CD4-positive, CD25-positive, alpha-beta regulatory T cell (primary cell): ENCODE measurements at places on chromosomes 1 and 21.

DNA sequence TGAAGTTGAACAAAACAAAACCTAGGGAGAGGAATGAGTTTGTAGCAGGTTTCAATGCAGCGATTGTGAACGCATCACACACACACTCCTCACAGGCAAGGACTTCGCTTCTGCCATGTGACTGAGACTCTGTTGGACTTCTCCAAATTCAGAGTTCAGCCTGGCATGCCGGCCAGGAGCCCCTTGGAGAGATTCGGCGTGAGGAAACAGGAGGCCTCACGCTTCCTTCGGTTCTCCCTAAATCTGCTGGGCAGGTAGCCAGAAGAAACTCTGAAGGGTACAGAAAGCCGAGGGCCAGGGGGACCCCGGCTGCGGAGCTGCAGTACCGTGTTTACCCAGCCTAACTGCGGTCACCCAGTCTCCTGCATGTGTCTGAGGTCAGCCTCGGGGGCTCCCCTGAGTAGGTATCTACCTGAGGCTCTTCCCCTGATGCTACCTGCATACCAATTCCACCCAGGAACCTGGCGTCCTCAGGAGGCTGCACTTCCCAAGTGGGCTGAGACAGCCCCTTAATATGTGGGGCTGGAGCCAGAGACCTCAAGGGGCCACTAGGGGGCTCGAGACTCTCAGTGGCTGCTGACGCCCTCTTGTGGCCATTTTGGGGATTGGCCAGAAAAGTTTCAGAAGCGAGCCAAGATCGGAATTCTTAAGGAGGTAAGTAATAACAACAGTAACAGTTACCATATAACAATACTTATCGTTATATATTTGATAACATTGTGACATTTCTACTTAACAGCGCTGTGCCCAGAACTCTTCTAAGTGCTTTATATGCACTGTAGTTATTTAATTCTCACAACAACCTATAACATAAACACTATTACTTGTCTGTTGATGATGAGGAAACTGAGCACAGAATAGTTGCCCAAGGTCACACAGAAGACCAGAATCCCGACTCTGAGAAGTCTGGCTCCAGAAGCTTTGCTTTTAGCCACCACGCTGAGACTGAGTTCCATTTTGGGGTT, 2.7 kb upstream of the ANXA9 start:
- H3K4me1 ChIP-seq, result peaks cover 35% of the 10 kb centered on the region
- no peaks in the 10 kb centered on the region for H3K27me3 ChIP-seq
- H3K36me3 ChIP-seq, result no peaks in the 10 kb centered on the region
- peak; percentile 81 for DNase-seq

DNA sequence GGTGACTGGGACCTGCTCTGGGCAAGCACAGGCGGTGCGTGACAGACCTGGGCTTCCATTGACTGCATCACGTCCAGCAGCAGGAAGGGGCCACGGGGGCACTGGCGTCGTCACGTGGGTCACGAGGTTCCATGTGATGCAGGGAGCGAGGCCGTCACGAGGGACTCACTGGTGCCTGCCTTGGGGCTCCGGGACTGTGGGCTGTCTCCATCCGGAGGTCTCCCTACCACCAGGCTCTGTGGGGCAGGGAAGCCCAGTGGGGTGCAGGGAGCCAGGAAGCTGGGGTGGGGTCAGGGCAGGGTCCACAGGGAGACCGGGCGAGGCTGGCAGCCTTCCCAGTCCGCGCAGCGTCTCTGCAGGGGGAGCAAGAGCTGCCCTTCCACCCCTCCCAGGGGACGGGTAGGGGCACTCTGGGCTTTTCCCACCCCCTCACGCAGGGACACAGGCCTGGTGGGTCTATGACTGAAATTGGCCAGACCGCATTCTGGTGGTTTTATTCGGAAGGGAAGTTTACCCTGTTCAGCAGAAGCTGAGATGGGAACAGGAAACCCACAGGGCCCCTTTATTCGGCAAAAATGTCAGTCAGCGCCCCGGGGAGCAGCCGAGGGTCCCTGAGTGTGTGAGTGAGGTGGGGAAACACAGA, 416 bp upstream of the TNFRSF14 start:
- H3K4me1 ChIP-seq, result peaks cover 59% of the 10 kb centered on the region
- no peaks in the 10 kb centered on the region for H3K27me3 ChIP-seq
- peak overlapping the region; percentile 77 for H3K4me3 ChIP-seq

DNA sequence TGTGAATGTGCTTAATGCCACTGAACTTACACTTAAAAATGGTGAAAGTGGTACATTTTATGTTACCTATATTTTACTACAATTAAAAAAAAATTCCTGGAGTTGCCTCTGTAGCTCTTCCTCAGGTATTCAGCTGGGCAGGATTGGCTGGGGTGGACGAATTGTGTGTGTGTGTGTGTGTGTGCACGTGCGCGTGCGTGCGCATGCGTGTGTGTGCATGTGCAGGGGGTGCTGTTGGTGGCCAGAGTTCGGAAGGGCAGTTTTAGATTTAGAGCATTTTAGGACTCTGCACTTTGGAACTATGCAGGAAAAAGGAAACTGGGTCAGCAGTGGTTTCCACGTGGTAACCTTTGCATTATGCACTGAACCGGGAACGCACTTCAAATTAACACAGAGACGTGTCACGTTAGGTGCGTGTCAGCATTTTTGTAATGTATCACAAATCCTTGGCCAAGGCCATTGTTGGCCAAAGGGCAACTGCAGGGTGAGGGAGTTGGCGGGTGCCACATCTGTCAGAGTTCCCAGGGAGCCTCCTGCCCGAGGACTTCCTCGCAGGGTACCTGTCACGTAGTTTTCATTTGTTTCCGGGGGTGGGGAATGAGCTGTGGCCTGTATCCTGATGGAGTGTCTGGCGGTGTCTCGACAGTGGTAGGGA, 312.8 kb downstream of the CAMTA1 start:
- no peaks in the 10 kb centered on the region for H3K36me3 ChIP-seq
- H3K27ac ChIP-seq, result no peak overlapping the region
- H3K4me3 ChIP-seq, result no peak overlapping the region
- H3K4me1 ChIP-seq, result no peaks in the 10 kb centered on the region
- no peaks in the 10 kb centered on the region for H3K27me3 ChIP-seq

DNA sequence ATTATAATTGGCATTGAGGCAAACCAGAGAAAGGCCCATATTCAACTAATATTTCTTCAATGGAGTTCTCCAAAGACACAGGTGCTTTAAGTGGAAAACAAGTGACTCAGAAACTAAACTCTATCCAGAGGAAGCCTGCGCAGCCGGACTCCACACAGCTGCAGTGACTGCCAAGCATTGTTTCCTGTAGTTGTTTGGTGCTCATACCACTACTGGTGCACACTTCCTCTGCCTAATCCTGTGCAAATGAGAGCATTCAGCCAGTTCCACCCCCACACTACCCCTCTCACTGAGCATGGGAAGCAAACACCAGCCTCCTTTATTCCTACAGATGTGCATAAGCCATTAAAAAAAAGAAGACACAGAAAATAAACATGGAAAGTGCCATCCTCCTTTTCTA, 102.9 kb downstream of the VAV3 start:
- H3K4me1 ChIP-seq, result peaks cover 12% of the 10 kb centered on the region
- DNase-seq, result no peak
- H3K27me3 ChIP-seq, result no peaks in the 10 kb centered on the region
- H3K27ac ChIP-seq, result no peak overlapping the region
- peak overlapping the region; percentile 28 for H3K4me3 ChIP-seq

DNA sequence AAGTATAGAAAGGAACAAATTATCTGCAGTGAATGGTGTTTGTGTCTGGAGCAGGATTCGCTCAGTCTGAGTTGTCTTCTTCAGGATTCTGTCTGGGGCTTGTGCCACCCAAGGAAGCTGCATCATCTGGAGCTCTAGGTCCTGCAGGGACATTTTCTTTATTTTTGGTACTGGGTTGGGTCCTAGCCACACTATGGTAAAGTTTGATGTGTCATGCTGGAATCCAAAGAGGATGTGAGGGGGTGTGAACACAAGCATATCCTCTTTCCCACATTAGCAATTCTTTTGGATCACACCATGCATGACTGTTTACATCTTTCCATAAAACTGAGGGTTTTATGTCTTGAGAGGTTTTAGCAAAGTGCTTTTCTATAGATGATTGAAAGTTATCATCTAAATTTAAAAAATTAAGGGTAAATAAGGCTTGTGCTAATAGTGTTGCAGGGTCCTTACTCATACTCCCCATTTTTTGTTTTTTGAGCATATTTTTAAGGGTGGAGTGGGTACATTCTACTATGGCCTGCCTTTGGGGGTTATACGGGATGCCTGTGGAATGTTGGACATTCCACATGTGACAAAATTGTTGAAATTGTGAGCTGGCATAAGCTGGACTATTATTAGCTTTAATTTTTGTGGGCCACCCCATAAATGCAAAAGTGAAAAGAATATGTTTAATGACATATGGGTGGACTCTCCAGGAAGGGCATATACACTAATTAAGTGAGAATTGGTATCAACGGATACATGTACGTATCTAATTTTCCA, 152.0 kb upstream of the HMCN1 start:
- no peak for DNase-seq
- H3K27me3 ChIP-seq, result no peaks in the 10 kb centered on the region
- no peaks in the 10 kb centered on the region for H3K36me3 ChIP-seq
- H3K4me1 ChIP-seq, result no peaks in the 10 kb centered on the region
- H3K4me3 ChIP-seq, result no peak overlapping the region

DNA sequence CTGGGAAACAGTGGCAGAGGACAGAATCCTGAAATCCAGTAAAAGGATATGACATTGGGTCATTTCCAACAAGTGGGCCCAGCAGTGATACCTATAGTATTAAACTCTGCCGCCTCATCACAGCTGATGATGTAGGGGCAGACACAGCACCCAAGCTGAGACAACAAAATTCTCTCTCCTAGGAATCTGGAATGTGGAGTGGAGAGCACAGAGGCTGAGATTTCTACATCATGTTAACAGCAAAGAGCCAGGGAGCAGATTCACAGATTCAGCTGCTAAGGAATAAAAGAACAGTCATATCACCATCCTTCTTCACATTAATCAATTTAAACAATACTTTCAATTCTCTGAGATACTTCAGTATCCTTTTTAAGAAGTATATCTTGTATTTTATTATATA, 61.9 kb downstream of the CRP start:
- H3K27me3 ChIP-seq, result peaks cover 9% of the 10 kb centered on the region
- no peaks in the 10 kb centered on the region for H3K36me3 ChIP-seq
- DNase-seq, result no peak
- H3K4me1 ChIP-seq, result no peaks in the 10 kb centered on the region
- no peak overlapping the region for H3K27ac ChIP-seq

DNA sequence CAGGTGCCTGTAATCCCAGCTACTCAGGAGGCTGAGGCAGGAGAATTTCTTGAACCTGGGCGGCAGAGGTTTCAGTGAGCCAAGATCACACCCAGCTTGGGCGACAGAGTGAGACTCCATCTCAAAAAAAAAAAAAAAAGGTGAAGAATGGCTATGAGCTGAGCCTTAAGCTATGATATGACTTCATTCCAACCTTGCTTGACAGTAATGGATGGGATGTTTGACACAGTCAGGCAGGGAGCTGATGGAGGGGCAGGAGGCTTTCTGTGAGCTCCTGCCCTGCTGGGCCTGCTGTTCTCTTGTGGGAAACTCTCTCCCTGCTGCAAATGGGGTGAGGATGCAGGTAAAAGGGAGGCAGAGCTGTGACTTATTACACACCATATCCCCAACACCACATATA, 27.6 kb downstream of the NCF2 start:
- DNase-seq, result no peak
- no peak overlapping the region for H3K27ac ChIP-seq
- H3K4me1 ChIP-seq, result no peaks in the 10 kb centered on the region
- H3K36me3 ChIP-seq, result peaks cover 2% of the 10 kb centered on the region
- no peak overlapping the region for H3K4me3 ChIP-seq

DNA sequence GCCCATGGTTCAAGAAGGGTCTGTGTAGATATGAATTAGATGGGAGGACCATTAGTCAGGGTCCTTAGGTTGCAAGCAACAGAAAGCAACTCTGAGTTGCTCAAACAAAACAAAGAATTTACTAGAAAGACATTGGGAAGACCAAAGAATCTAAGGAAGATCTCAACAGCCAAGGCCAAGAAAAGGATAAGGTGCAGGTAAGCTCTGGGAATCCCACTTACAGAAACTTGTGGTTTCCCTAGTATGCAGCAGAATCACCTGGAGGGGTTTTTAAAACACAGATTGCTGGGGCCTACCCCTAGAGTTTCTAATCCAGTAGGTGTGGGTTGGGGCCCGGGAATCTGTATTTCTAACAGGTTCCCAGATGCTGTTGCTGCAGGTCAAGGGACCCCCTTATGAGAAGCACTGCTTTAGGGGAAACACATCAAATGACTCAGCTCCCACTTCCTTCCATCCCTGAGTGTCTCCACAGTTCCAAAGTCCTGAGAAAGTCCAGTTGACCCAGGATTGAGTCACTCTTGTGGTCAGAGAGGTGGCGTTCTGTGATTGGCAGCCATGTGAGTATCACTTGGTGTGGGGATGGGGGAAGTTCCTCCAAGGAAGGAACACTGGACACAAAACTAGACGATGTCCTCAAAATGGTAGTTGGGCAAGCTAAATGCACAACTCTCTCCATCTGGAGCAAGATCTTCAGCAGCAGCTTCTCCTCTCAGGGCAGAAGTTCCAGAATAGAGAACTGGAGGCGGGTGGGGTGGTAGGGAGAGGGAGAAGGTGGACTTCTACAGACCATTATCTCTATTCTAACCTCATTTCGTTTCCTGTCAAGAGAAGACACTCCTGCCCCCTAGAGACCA, 24.2 kb upstream of the EYA3 start:
- peaks cover 6% of the 10 kb centered on the region for H3K4me1 ChIP-seq
- H3K27ac ChIP-seq, result no peak overlapping the region
- peak; percentile 32 for DNase-seq
- no peaks in the 10 kb centered on the region for H3K27me3 ChIP-seq
- no peak overlapping the region for H3K4me3 ChIP-seq

GRCh38 chr1:168223681-168224540, 1.9 kb upstream of the SFT2D2 start:
- peaks cover 10% of the 10 kb centered on the region for H3K27me3 ChIP-seq
- no peak for DNase-seq
- H3K4me3 ChIP-seq, result no peak overlapping the region
- H3K4me1 ChIP-seq, result peaks cover 26% of the 10 kb centered on the region

DNA sequence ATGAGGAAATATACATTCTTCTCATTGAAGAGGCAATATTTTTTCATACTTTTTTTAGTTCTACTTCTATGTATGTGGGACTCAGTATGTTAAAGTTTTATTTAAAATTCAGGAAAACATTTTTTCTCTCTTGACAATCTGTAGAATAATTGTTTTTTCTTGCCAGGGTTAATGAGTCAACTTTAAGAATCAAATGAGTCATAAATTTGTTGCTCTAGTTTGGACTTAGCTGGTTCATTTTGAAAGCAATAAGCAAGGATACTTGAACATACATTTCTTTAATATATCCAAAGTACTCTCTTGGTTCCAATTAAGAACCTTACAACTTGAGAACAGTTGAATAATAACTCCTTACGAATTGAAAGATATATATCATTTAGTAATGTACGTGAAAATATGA, 1145.3 kb upstream of the B3GALT2 start:
- no peaks in the 10 kb centered on the region for H3K4me1 ChIP-seq
- no peaks in the 10 kb centered on the region for H3K27me3 ChIP-seq
- DNase-seq, result no peak
- no peak overlapping the region for H3K4me3 ChIP-seq

- no peaks in the 10 kb centered on the region for H3K27me3 ChIP-seq
- no peak overlapping the region for H3K27ac ChIP-seq
- no peaks in the 10 kb centered on the region for H3K4me1 ChIP-seq
- H3K36me3 ChIP-seq, result no peaks in the 10 kb centered on the region
- DNase-seq, result no peak
These were observed 187.5 kb upstream of the C21orf91 start for GRCh38 chr21:18006691-18007090.

- no peaks in the 10 kb centered on the region for H3K27me3 ChIP-seq
- H3K27ac ChIP-seq, result no peak overlapping the region
- H3K4me3 ChIP-seq, result no peak overlapping the region
- DNase-seq, result peak; percentile 63
- peaks cover 7% of the 10 kb centered on the region for H3K4me1 ChIP-seq
These were observed 41.7 kb upstream of the ZNF326 start for GRCh38 chr1:89953131-89953626.
